SJSA1 (cell line): ENCODE measurements at places on chromosomes 1 and 21. TPM values are rescaled to one million over a fixed set of nuclear protein-coding genes. Genes with fewer than 3 reads are reported as not detected.

DNA sequence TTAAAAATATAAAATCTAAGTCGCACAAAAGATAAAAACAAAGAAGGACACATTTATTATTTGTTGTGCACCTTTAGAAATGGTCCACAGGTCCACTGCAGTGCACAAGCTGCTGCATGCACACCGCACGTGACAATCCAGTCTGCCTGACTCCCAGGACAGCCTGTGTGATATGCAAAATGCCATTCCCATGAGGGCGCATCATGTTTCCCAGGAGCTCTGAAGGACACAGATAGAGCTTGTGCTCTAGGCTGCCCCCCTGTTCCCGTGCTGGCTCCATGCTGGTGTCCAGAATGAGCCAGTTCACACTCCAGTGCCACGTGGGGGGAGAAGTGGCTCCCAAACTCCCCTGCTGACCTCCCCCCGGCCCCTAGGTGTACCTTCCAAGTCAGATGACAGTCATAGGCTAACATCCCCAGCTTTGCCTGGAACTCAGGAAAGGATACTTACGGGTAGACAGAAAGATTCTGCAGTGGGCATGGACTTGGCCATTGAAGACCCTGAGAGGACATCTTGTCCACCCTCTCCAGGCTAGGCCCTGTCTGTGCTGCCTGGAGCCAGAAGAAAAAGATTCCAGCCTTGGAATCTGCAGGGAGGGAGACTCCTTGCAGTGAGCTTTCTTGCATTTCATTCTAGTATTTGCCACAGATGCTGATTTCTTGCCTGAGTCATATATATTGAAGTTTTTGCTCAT lies 26.3 kb downstream of the RAB7B start:
- no peak overlapping the region for H3K27ac ChIP-seq
- DNase-seq: no peak
- H3K27me3 ChIP-seq: no peaks in the 10 kb centered on the region
- H3K36me3 ChIP-seq: no peaks in the 10 kb centered on the region
- H3K4me3 ChIP-seq: no peak overlapping the region

Gene C1orf52
- 26.5 and 28.3 TPM in 2 replicates for total RNA-seq

GRCh38 chr21:33490991-33491372 lies 534 bp downstream of the DNAJC28 start:
- H3K4me3 ChIP-seq: peak overlapping the region; percentile 77
- H3K4me1 ChIP-seq: peaks cover 8% of the 10 kb centered on the region; the same call in 1 of the 2 replicates
- no peak overlapping the region for H3K27ac ChIP-seq
- H3K36me3 ChIP-seq: no peaks in the 10 kb centered on the region
- H3K27me3 ChIP-seq: no peaks in the 10 kb centered on the region
- DNase-seq: no peak

- peak; percentile 94 for DNase-seq
- peak within 1 kb of the TSS; percentile 97 for H3K4me3 ChIP-seq
- H3K27ac ChIP-seq: peak within 1 kb of the TSS; percentile 96
- H3K36me3 ChIP-seq: peaks cover 75% of the 10 kb centered on the region
- peaks cover 26% of the 10 kb centered on the region for H3K4me1 ChIP-seq
Measured at GRCh38 chr1:154961207-154962155, at the start of gene PYGO2. Gene PYGO2, minus strand, starts transcription at chr1:154961782. Its CDS starts 206 bp downstream, at chr1:154961576.

DNA sequence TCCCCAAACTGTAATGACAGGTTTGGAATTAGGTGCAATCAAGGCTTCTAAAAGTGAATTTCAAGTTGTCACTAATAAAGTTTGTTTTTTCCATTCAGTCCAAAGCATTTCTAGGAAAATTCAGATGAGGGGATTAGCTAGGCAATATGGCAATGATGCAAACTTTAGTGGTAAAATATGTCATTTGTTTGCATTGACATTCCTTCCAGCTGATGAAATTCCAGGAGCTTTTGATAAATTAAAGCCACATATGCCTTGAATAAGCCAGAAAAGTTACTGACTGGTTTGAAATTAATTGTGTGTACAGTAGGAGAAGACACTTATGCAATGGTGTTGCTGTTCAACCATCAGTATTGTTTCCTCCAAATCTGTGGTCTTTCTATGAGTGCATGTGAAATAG lies 57.8 kb downstream of the MROH9 start:
- H3K4me1 ChIP-seq: no peaks in the 10 kb centered on the region
- H3K27ac ChIP-seq: no peak overlapping the region
- DNase-seq: no peak
- no peaks in the 10 kb centered on the region; the same call in 1 of the 2 replicates for H3K27me3 ChIP-seq
- no peak overlapping the region for H3K4me3 ChIP-seq
- no peaks in the 10 kb centered on the region for H3K36me3 ChIP-seq

Gene MYOC
- 1.4 TPM in 1 of 2 replicates, not detected in the other for total RNA-seq

DNA sequence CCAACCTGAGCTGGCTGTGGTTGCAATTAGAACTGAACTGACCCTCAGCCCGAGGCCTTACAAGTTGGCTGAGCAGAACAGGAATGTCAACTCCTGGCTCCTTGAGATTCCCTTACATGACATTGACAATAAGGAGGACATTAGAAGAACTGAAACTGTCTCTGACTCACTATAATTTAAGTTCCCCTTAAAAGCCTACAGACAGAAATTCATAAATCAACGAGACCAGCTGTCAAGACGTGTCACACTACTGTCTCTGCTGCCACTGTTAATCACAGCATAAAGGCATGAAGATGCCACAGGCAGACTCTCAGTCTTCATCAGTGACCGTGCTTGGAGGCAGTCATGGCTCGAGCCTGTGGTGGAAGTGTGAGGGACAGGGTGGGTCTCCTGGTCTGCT lies 168.8 kb downstream of the GABPA start:
- no peak for DNase-seq
- no peak overlapping the region for H3K27ac ChIP-seq
- H3K4me3 ChIP-seq: no peak overlapping the region
- no peaks in the 10 kb centered on the region for H3K4me1 ChIP-seq
- no peaks in the 10 kb centered on the region for H3K27me3 ChIP-seq

- no peaks in the 10 kb centered on the region for H3K4me1 ChIP-seq
- no peak overlapping the region for H3K27ac ChIP-seq
- no peak overlapping the region for H3K4me3 ChIP-seq
- DNase-seq: no peak
Measured at GRCh38 chr1:183685112-183685713, 32.1 kb upstream of the APOBEC4 start.

Gene C1QA
- total RNA-seq: not detected in 2 replicates
